NCI-H446 (cell line): ENCODE measurements at places on chromosomes 6 and 20.

DNA sequence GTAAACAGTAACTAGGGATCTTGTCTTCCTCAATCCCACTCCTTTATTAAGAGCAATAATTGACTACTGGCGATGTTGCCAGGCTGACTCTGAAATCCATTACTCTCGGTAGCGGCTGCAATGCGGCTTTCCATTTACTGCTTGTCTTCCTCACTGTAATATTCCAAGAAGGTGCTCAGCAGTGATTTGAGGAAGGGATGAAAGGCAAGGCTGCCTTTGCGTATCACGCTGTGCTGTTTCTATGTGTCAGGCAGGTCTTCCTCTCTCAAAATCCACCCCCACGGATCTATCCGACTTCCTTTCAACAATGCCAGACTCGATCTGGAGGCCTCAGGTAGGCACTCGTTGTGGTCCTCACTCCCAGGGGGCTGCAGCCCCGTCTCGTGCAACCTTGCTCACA is 261.4 kb upstream of the CDH4 start:
- no peak for DNase-seq

GRCh38 chr6:12590901-12591300 is 125.7 kb upstream of the PHACTR1 start:
- no peak for DNase-seq

- DNase-seq, result no peak
These were observed 429.9 kb upstream of the ARID1B start for GRCh38 chr6:156347246-156347645.

GRCh38 chr6:82283771-82284410 is 36.3 kb upstream of the IBTK start:
- DNase-seq, result no peak

DNA sequence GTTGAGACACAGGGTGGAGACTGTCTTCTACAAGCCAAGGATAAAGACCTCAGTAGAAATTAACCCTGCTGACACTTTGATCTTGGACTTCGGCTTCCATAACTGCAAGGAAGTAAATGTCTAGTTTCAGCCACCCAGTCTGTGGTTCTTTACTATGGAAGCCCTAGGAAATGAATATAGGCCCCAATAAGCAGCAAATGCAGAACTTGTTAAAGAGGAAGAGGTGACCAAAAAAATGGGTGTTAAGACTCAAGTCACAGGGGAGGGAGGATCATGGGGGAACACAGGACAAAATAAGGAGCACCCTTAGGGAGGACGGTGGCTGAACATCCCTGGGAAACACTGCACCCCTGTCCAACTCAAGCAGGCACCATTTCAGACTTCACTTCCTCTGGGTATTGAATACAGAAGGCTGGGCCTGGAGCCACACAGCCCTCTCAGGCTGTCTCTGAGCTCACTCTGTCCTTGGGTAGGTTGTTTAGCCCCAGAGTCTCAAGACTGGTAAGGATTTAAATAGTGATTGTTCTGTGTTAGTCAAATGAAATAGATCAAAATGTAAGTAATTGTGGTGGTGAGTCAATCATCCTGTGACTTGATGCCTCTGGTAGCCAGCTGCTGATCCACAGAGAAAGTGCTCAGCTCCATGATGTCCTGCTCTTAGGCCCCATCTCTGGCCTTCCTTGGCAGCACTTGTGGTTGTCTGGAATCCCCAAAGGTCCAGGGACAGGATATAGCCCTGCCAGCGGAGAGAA is 30.5 kb upstream of the SIRPD start:
- DNase-seq, result no peak

DNA sequence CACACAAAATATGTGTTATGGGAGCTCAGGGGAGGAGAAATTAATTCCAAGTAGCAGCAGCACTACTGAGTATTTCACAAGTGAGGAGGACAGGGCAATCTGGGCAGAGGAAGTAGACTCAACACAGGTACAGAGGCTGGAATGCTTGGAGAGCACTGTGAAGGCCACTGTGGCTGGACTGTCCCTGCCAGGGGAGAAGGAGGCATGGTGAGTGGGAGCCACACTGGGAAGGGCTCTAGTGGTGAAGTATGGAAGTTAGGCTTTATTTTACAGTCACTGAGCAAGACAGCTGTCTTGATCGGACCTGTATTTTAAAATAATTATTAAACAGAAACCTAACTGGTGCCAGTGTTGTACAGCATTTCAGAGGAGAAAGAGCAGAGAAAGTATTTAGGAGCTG is 28.8 kb downstream of the FAM229B start:
- no peak for DNase-seq

DNA sequence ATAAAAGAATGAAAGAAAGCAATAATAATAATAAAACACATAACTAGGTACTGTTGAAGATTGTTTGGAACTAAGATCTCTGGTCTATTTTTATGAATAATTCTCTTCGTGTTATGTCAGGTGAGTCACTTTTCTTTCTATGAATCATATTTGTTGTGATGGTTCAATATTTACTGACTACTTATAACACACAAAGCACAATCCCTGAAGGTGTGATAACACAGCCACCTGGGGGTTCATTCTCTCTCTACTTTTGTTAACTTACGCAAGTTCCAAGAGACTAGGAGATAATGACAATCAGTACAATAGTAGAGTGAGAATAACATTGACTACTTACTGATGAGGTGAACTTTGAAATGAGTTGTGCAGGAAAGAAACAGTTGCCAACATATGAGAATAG is 149.9 kb downstream of the IBTK start:
- DNase-seq, result no peak

GRCh38 chr6:18203786-18204185 is 48.6 kb downstream of the KDM1B start:
- no peak for DNase-seq

DNA sequence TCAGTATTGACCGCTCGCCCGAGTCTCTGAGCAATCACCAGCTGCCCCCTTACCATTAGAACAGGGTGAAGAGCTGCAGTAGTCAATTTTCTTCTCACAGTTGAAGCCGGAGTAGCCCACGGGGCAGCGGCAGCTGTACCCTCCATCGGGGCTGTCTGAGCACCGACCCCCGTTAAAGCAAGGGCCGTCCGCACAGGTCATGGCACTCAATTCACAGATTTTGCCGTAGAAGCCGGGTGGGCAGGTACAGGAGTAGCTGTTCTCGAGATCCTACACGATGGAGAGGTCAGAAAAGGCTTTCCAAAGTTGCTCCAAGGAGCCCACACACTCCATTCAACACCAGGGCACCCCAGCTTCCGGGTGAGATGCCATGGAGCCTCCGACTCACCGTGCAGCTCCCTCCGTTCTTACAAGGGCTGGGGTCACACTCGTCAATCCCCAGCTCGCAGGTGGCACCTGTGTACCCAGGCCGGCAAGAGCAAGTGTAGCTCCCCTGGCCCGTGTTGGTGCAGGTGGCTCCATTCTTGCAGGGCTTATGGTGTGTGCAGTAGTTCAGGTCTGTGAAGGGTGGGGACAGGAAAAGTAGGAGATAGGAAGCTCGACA is 5.9 kb downstream of the DLL1 start:
- DNase-seq, result no peak

GRCh38 chr6:159693894-159694545 is 979 bp upstream of the SOD2 start:
- no peak for DNase-seq

GRCh38 chr6:12761376-12762115 is 45.0 kb downstream of the PHACTR1 start:
- DNase-seq, result no peak

- DNase-seq, result peak; percentile 98
These were observed 398.0 kb upstream of the PLCB4 start for GRCh38 chr20:8670893-8671215.

- DNase-seq, result no peak
These were observed 121.7 kb upstream of the MARCKS start for GRCh38 chr6:113735491-113735890.

DNA sequence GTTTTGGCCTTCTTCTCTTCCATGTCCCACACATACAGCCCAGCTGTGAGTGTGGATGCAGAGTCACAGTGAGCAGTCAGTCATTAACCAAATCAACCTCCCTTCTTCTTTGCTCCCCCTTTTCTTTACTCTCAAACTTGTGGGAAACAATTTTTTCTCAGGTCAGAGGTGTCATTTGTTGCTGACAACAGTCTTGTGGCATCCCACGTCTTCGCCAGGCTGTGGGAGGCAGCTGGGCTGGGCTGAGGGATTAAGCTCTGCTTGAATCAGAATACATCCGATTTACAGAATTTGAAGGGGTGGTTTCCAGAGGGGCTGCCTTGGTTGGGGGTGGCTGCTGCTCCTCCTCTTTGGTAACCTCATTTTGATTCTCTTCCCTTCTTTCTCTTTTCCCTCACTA is 40.5 kb downstream of the SCGN start:
- DNase-seq, result no peak

- DNase-seq, result no peak
These were observed 528.7 kb upstream of the SOX4 start for GRCh38 chr6:21064756-21065340.

- DNase-seq, result no peak
These were observed 110.2 kb upstream of the RPS6KA2 start for GRCh38 chr6:166737261-166737660.

DNA sequence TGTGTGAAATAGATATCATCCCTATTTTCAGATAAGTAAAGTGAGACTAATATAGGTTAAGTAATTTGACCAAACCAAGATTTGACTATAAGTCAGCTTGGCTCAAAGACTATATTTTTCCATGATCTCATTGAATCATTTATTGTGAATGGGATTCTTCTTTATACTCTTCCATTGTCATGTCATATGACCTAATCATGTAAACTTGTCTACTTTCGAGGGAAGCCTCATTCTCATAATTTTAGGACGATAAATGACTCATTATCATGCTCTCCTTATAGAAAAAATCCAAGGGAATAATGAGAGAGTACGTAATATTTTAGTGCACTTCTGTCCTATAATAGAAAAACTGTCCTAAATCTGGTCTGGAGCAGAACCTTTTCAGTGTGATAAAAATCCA is 40.9 kb upstream of the CCN6 start:
- DNase-seq, result no peak

GRCh38 chr20:11235058-11235457 is 561.3 kb upstream of the JAG1 start:
- no peak for DNase-seq

DNA sequence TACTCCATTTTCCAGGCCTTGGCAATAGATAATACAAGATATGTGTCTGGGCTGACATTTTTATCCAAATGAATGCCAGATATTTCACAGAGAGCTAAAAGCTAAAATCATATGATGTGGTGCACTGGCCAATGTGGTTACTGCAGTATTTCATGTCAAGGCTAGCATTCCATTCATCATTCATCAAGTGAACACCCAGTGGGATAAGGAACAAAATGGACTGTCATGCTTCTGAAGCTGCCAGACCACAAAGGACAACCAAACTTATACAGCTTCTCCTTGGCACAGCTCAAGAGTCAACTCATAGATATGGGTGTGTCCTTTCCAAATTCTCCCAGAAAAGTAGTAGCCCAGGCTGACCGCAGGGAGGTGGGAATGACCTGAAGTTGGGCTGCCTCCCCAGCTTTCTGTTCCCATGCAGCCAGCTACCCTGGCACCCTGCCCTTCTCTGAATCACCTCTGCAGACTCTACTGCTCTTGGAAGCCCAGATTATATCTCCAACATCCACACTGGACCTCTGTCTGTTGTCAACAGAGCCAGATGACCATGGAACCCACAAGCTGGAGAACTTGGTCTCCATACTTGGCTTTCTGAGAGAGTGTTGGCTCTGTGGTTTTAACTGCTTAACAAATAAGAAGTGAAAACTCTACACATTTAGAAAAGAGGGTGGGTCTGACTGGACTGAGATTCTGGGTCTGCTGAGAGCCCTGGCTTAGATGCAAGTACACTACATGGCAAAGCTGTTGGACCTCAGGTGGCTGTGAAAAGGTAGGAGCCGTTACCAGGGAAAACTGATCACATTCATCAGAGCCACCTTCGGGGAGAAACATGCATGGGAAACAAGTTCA is 122.8 kb downstream of the ALDH8A1 start:
- DNase-seq, result peak; percentile 67

GRCh38 chr6:138382498-138383265 is 5.0 kb downstream of the SMIM28 start:
- DNase-seq, result no peak

GRCh38 chr6:158653577-158654354 is 3.9 kb downstream of the SYTL3 start:
- DNase-seq, result no peak

GRCh38 chr6:127458222-127458621 is 967 bp downstream of the KIAA0408 start:
- no peak for DNase-seq

DNA sequence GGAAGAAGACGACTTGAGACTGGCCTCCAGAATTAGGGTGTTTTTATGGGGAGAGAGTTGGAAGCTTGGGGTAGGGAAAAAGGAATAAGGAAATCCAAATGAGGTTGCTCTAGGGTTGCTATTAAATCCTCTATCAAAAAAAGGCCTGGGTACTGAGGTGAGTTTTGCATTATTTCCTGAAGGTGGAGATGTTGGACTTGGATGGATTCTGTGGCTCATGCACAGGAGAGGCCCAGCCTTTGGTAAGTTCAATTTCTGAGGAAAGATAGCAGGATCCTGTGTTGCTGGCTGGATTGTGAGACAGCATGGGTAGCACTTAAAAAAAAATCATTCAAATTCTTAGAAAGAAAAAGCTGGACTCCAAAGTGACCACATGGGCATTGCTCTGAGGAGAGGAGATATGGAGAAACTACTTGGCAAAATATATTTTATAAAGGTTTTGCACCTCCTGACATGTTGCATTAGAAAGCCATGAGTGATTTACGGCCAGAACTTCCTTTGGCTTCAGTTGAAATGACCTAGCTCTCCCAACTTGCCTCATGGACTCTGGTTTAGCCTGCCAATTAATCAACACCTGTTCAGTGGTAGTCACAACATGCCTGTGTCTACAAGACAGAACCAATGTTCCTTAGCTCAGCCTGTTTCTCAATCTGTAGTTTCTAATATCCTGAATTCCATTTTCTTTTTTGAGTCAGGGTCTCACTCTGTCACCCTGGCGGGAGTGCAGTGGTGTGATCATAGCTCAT is 152.1 kb upstream of the RALGAPA2 start:
- no peak for DNase-seq

DNA sequence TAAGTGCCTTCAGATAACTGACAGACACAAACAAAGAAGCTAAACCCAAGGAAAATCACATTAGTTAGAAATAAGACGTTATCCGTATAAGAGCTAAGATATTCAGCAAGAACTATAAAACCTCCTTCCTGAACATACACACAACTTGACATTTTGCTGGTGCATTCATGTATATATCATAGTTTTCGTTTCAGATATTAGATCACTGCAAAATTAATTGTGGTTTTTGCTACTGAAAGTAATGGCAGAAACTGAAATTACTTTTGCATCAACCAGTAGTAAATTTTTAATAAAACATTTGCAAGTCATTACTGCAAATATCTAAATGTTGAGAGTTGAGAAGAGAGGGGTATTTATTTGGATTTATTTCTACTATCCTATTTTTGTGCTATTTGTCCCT is 26.1 kb upstream of the KCNQ5 start:
- no peak for DNase-seq

DNA sequence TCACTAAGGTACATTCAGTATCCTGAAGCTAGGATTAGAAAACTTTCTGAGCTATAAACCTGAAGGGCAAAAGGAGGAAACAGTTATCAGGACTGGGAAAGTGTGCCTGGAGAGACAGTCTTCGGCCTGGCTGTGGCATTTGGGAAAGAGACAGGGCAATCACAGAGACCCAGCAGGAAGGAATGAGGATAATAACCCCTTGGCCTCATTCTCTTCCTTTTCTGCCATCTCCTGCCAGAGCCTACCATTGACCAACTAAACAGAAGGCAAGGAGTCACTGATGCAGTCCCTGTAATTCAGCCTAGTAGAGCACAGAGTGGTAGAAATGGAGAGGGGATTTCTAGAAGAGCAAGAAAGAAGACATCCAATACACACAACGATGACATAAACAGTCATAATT is 359.4 kb downstream of the HDGFL1 start:
- peak; percentile 38 for DNase-seq

- DNase-seq, result no peak
These were observed 20.4 kb downstream of the PAX1 start for GRCh38 chr20:21725892-21726291.
